ENCODE measurements at places on chromosomes 12 and 14. TPM values are rescaled to one million over a fixed set of nuclear protein-coding genes. Genes with fewer than 3 reads are reported as not detected.

VIPAS39 gene
- total RNA-seq: 15.6 TPM

PRB2 gene
- not detected for total RNA-seq

ZNF10 gene
- total RNA-seq: 11.7 TPM

LBHD2 gene
- total RNA-seq: not detected

ASCL1 gene
- not detected for total RNA-seq

KRT71 gene
- total RNA-seq: not detected

All from T-cell (primary cell).